ENCODE measurements at places on chromosomes 3 and 15.

DNA sequence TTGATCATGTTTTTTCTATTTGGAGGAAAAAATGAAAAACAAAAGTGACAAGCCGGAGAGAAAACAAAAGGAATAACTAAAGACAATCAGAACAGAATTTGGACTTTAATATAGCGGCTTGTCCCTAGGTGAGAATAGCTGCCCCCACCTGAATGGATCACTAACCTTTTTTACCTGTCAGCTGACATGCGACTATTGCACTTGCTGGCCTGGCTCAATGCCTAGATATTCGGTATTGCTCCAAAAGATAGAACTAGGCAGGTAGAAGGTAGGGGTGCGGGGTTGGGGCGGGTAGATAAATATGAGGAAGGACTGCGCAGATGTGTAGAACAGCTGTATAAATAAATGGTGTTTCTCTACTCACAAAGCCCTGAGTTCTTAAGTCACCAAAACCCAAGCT lies 650 bp upstream of the MORC1 start:
- no peak for DNase-seq

DNA sequence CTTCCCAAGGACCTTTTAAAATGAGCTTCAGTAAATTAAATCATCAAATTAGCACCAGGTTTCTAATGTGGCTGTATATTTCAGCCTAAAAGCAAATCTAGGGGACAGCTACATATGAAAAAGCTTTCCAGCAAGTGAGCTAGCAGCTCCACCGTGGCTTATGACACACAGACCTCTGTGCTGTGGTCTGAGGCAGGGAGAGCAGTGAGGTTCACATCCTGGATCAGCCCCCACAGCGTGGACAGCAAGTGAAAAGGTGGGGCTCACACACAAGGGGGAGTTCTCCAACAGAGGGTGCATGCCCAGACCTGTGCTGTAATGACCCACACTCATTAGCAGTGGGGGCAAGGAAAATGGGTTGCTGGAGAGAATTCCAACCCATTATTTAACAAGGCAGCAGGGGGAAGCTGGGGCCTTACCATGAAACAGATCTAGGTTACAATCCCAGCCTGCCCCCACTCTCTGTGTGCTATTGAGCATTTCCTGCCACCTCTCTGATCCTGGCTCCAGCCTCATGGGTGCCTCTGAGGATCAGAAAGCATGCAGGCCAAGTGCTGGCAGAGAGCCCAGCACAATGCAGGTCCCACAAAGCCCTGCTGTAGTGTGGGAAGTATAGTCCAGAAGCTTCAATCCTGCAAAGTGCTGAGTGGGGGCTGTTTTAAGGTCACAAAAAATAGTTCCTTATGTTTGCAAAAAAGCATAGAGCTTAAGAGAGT lies 48.2 kb downstream of the RASGRF1 start:
- no peak for DNase-seq

DNA sequence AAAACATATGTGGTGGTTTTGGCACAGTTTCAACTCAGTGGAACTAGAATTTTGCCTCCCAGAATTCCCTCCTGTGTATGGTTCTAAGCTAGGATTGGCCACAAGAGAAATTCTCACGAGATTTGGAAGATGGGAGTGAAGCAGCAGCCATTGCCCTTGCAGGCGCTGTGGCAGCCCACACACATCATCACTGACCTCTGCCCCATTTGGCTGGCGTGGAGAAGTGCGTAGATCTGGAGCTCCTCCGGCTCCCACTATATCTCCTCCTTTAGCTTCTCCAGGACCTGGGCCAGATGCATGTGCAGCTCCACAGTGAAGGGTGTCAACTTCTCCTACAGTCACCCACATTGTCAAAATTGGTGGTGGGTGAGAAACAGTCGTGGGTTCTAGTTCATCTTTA lies 199.6 kb downstream of the EFHB start:
- no peak for DNase-seq

DNA sequence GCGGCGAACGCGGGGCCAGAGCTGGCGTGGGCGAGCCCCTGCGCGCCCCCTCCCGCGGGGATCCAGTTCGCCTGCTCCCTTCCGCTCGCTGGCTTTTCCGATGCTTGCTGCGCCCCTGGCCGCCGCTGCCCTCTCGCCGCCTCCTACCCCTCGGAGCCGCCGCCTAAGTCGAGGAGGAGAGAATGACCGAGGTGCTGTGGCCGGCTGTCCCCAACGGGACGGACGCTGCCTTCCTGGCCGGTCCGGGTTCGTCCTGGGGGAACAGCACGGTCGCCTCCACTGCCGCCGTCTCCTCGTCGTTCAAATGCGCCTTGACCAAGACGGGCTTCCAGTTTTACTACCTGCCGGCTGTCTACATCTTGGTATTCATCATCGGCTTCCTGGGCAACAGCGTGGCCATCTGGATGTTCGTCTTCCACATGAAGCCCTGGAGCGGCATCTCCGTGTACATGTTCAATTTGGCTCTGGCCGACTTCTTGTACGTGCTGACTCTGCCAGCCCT lies 721 bp downstream of the P2RY1 start:
- DNase-seq: peak; percentile 43

GRCh38 chr3:76367281-76367680 lies 581.9 kb upstream of the ZNF717 start:
- no peak for DNase-seq

DNA sequence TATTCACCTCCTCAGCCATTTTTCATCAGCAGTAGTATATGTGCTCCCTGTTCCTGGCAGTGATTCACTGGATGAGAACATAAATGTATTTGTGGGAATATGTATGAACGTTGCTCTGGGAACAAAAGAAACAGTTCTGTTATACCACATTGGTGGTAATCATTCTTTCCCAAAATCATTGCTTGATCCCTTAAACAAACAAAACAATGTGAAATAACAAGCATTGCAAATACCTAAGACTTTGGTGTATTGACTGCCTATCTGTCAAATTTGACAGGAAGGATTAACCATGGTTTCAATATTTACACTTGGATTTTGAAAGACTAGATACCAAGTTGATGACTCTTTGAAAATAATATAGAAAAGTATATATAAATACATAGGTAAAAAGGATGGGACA lies 284.1 kb downstream of the FHIT start:
- no peak for DNase-seq

GRCh38 chr15:88697276-88697675 lies 58.5 kb downstream of the ISG20 start:
- no peak for DNase-seq

DNA sequence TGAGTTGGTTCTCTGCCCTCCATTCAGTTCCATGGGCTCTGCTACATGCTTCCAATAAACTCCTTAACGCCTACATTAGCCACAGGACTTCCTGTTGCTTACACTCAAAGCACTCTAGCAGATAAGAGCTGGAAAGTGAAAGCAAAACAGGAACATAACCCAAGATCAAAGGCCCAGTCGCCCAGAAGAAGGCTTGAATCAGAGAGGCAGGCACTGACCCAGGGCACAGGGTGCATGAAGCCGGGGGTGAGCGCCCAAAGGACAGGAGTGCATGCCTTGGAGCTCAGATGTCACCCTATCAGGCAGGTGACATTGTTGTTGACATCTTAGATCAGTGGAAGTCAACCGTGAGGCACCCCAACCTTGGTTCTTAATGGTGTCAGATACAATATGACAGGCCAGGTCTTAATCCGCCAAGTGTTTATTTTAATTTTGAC lies 235.1 kb downstream of the UACA start:
- peak; percentile 85 for DNase-seq

DNA sequence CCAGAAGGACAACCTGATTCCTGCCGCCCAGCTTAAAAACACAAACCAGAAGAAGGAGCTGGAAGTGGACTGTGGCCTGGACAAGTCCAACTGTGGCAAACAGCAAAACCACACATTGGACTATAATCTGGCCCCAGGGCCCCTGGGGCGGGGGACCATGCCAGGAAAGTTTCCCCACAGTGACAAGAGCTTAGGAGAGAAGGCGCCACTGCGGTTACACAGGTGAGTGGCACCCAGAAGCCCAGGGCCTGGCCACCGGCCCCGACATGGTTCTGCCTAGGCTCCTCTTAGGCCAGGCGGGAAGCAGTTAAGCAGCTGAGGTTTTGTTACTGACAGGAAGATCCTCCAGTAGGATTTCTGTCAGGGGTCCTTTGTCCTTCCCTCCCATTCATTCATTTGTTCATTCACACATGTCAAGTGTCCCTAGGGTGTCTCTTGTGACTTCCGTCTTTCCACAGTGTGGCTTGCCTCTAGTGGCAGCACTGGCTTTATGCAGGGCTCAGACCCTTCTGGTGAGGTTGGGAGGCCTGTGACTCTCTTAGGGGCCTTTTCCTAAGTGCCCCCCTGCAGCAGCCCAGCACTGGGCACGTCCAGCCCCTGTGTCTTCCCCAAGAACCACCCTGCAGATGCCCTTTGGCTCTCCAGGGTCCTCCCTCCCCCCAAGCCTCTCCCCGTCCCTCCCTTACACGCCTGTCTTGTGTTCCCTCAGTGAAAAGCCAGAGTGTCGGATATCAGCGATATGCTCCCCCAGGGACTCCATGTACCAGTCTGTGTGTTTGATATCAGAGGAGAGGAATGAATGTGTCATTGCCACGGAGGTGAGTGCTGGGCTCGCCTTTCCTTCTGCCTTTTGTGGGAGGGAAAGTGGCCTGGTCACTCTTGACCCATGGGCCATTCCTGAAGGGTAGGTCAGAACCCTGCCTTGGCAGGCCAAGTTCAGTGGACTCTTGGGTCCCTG lies 7.8 kb downstream of the DLL4 start:
- DNase-seq: peak; percentile 87

DNA sequence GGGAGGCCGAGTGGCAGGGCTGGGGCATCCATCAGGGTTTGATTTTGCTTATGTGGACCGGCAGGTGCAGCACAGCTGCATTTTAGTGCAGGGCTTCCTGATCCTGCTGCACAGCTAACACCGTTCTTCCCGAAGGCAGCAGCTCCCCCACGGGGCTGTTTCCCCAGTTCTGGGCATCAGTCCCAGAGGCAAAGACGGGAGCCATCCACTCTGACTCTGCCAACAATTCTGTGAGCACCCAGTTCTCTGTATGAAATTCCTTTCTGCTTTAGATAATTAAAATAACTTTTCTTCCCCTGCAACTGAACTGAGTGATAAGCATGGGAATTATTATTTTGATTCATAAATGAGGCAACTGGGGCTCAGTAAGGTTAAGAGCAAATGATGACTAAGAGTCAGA lies 262.9 kb upstream of the ATP10A start:
- DNase-seq: no peak

DNA sequence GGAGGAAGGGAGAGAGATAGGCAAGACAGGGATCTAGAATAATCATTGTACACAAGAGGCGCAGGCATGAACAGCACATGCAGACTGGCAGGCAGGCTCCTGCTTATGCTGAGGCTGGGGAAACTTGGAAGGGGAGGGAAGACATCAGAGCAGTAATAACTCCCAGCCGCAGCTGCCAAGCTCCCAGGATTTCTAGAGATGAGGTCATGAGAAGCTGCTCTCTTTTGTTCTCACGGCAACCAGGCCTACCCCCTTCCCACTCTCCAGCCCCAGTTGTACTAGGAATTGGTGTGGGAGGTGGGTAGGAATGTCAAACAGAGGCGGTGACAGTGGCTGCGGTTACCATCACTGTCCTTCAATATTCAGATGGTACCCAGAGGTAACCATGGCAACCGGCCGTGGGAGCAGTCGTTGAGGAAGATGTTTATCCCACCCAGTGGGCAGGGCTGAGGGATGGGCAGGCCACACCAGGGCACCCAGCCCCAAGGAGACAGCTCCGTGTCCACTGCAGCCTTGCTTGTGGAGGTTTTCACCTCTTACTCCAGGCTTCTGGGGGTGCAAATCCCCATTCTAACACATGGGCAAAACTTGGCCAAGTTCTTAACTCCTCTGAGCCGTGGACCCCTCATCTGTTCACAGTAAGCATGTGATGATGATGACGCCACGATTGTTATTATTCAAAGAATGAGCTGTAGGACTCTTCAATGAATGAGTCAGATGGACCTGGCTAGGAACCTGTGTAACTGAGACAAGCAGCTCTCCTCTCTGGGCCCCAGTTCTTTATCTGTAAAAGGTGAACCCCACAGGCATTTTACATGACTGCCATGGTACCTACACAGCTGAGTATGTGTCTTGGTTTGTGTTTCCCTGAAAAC lies 360.8 kb upstream of the PROK2 start:
- no peak for DNase-seq

DNA sequence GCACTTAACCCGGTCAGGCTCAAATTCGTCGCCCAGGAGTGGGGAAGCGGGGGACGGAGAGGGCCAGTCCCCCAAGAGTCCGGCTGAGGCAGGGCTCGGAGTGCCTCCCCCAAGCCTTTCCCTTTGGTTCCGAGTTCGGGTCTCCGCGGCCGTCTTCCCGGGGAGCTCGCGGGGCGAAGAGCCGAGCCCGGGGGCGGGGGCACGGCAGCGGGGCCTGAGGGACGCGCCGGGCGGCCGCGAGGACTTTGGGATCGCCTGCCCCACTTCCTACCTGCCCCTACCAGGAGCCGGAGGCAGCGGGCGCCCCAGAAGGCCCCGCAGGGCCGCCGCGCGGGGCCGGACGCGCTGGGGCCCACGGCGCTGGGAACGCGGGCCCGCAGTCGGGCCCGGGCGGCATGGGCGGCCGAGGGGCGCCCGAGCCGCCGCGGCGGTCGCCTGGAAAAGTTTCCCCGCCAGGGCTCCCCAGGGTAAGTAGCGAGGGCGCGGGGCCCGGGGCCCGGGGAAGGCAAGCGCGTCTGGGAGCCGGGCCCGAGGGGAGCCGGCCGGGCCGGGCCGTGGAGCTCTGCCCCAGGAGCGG lies 2.8 kb downstream of the FURIN start:
- DNase-seq: peak; percentile 56
